ENCODE measurements at places on chromosomes 6 and 20.

DNA sequence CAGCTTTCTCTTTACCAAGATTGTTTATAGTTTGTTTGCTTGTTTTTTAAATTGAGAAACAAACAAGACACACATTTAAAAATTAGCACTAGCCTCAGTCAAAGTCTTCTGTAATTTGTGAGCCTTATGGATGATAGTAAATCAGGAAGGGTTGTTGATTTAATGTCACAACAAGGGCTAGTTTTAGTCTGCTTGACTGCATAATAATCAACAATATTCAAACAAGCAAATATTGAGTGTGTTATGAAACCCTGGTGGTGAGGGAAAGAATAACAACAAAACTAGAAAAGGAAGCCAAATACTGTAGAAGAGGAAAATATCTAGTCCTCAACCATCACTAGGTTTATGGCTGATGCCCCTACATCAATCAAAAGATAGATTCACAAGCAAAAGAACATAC is 228.6 kb downstream of the TBC1D7 start:
- no peak for DNase-seq

DNA sequence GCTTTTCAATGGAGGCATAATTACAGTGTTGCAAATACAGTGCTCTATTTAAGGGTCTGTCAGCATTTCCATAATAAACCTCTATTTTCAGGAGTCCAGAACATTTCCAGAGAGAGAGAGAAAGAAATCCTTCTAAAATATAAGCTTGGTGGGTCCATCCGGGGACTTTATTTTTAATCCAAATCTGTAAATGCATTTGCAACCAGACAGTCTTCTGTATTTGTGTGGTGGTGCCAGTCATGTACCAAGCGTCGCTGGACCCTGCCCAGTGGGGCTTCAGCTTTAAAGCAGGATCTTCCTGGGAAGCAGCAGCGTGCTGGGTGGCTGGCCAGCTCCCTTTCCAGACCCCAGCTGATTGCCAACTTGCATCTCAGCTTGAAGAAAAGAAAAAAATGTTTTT is 256.5 kb upstream of the SUPT3H start:
- DNase-seq: no peak

- no peak for DNase-seq
Observed at GRCh38 chr6:16494793-16495192, 256.4 kb downstream of the GMPR start.

GRCh38 chr6:134296762-134297161 is 21.1 kb downstream of the SGK1 start:
- no peak for DNase-seq

DNA sequence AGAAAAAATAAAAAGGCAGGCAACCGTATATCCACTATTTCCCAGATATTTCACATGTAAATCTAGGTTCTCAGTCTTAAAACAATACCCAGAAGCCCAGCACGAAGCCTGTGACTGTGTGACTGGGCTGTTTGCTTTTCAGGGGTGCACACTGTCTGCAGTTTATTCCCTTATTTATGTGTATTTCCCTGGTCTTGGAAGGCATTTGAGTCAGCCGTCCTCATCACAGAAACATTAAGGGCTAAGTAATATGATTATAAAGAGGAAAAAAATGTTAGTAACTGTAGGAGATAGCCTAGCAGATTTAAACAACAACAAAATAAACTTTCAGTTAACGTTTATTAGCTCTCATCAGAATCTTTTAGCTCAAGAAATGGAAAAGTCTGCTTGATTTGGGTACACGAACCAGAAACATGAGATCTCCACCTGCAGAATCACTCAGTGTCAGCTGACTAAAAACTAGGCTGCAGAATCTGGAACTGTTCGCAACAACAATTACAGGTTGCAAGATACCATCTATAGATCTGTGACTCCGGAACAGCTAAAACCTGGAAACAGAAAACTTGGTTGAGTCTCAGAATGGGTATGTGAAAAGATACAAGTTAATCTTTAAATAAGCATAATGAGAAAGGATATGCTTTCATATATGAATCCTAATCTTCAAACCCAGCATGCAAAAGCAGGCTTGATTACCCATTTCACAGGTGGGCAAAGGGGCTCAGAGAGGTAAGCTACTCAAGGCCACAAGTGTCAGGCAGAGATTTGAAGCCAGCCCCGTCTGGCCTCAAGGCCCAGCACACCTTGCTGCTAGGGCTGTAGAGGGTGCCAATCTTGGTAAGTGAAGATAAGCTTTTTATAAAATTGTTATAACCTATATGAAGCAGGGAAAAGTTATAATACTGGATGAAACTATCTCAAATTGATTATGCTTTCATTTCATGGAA is 21.1 kb downstream of the GCLC start:
- no peak for DNase-seq

DNA sequence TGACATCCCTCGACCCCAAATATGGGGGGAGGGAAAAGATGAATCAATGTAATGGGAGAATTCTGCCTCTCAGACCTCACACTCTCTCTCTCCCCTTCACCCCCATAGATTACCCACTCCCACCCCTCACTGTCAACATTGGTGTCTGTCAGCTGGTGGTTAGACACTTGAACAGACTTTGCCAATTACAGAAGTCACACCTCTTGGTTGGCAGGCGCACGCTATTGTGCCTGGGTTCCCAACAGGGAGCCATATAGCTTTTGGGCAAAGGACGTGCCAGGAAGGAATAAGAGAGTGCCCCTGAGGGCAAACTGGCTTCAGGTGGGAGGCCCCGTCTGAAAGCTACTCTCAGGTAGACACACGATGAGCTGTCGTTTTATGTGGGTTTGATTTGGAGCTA is 54.1 kb upstream of the FYN start:
- no peak for DNase-seq

- no peak for DNase-seq
Observed at GRCh38 chr6:113425977-113426660, 431.0 kb upstream of the MARCKS start.

GRCh38 chr20:32018269-32019155 is 8.3 kb downstream of the CCM2L start:
- peak; percentile 45 for DNase-seq

GRCh38 chr6:104788400-104788799 is 71.3 kb downstream of the HACE1 start:
- DNase-seq: no peak

DNA sequence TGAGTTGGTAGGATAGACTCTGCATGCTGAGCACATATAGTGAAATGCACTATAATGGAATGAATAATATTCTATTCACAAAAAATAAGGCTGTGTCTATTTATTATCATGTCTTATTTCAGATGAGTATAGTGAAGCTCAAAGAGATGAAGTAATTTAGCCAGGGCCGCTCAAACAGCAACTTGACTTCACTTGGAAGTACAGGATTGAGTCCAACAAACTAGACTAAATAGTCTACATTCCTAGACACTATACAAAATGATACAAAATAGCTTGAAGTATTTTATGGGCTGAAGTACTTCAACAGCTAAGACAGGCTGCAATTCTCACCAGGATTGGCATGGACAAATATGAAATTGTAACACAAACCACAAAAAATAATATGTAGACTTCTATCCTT is 144.5 kb upstream of the DST start:
- DNase-seq: no peak

DNA sequence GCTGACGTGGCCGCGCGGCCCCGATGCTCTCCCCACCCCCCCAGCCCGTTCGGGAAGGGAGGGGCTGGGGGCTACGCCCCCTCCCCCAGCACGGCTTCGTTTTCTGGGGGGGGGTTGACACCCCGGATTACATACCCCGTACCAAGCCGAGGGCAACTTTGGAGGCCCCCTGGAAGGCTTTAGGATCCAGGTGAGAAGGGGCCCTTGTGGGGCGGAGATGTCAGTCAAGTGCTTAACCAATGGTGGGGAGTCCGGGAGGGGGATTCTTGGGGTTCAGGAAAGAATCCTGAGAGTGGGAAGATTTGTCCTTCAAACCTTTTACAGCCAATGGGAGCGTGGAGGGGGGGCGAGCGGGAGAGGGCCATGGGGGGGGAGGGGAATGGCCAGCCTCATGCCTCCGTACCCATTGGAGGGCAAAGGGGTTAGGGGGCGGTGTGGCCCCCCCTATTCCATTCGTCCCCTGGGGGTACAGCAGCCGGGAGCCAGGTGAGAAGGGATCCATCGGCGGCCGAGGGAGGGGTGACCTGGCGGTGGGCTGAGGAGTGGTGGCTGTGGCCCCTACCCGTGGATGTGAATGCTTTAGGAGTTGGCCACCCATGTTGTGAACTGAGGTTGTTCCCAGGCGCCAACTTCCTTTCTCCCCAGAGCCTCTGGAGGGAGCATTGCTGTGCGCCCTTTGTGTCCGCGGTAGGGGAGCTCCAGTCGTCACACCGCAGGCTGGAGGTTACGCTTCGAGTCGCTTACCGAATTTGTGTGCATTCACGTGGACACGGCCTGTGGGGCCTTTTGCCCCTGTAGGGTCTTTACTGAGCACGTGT is 682 bp downstream of the BRD2 start:
- DNase-seq: peak; percentile 77

GRCh38 chr6:170368544-170368943 is 62.0 kb downstream of the FAM120B start:
- no peak for DNase-seq

DNA sequence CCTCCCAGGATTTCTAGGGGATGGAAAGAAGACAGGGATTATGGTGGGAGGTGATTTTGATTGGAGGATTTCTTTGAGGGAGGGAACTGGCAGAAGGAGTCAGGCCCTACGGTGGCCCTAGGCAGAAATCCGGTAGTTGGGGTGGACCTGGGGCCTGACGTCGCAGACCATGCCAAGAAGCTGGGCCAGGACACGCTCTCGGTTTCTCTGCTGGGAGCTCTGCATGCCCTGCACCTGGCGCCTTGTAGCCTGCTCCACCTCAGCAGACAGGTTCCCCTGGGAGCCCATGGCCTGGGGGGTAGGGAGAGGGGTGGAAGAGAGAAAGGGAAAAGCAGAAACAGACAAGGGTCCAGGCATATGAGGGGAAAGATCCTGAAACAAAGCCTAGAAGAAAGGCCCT is 1.1 kb downstream of the ATP6V1G2 start:
- no peak for DNase-seq

DNA sequence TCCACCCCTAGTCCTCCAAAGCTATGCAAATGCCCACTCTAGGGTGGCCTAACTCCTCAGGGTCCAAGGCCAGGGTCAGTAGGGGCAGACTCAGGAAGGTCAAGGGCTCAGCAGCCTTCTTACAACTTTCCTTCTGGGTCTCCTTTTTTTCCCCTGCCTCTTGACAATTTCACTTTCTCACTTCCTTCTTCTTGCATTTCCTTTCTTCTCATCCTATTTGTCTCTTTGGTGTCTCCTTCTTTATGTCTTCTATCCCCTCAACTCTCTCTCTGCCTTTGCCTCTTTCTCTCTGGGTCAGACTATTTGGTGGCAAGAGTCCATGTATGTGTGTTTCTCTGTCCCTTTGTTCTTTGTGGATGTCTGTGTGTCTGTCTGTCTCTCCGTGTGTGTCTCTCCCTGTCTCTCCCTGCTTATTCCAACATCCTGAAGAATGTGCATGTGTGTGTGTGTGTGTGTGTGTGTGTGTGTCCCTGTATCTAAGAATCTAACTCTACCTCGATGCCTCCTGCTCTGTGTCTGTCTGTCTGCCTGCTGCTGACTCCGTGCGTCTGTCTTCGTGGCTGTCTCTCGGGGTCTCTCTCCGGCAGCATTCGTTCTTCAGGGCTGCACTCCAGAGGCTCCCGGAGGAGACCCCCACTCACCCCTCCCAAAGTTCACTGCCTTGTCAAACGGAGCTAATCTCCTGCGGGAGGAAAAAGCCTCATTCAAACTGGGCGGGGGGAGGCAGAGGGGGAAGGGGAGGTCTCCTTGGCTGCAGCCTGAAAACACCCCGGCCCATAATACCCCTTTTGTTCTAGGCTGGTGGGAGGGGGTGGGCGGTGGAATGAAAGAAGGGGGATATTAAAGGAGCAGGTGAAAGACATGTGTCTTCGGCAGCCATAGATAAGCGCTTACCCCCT is 51.7 kb upstream of the FOXP4 start:
- no peak for DNase-seq

GRCh38 chr6:85580118-85580877 is 13.4 kb downstream of the SNX14 start:
- DNase-seq: no peak

GRCh38 chr20:9287826-9288225 is 218.9 kb downstream of the PLCB4 start:
- DNase-seq: no peak
